AML-193 (cell line): ENCODE measurements at places on chromosomes 2 and 18.

DNA sequence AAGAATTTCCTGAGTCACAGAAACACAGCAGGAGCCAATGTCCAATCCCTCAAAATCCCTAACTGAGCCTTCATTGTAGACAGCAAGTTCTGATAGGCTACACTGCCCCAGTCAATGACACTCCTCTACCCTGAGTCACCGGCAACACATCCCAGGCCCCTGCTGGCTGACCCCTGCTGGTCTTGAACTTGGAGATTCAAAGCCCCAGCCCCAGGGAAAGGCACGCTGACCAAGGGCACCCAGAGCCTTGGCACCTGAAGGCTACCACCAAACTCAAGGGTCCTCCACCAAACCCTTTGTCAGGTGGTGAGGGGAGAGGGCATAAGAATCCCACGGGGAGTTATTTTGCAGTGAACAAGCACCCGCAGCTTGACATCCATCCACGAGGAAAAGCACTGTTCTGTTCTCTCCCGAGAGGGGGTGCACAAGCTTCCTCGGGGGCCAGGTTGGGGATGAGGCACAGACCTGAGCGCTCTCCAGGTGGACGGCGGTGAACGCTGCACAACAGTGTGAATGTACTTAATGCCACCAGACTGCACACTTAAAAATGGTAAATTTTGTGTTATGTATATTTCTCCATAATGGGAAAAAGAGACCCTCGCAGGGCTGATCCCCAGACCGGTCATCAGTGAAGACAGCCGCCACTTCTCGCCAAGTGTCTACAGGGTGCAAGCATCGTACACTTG lies 46.9 kb downstream of the TFCP2L1 start:
- no peak for DNase-seq

DNA sequence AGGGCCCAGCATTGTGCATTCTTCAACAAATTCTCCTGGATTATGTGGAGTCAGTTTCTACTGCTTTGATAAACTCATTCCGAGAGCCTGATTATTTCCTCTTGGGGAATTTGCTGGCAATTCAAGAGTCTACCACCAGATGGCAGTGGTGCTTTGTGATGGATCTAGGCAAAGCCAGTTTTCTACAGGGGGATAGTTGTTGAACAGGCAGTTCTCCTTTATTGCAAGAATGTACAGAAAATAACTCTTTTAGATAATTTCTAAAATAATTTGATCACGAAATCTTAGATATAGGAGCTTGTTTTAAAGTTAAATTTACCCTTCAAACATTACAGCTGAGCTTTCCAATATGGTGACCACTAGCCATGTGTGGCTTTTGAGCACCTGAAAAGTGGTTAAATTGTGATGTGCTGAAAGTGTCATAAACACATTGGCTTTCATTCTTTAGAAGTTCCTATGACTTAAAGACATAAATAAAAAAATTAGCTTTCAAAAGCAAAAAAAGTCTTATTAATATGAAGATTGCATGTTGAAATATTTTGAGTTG lies 66.7 kb upstream of the HAAO start:
- DNase-seq: peak; percentile 49

GRCh38 chr2:235021752-235022151 lies 69.9 kb downstream of the SH3BP4 start:
- DNase-seq: no peak

DNA sequence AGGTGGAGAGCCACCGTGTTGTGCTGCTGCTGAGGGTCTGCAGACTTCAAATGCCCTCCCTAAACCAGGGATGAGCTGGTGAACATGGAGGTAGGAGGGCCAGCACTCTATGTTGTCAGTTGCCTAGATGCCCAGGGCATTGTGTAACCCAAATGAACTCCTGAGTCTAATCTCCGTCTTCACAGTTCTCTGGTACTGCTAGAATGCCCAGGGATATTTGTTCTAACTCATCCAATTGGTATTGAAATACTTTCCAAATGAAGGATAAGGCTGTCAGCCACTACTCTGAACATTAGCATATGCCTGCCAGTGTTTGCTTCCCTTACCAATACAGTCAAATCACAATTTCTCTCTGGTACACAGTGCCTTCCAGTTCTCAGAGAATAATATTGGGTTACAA lies 492.6 kb downstream of the SLC4A3 start:
- DNase-seq: no peak

- no peak for DNase-seq
These were observed 417.6 kb downstream of the ZNF521 start for GRCh38 chr18:24934258-24934932.

GRCh38 chr2:88927128-88927527 lies 235.7 kb downstream of the RPIA start:
- no peak for DNase-seq
